Naive thymus-derived CD4-positive, alpha-beta T cell (primary cell): ENCODE measurements at places on chromosomes 11 and 22. TPM values are rescaled to one million over a fixed set of nuclear protein-coding genes. Genes with fewer than 3 reads are reported as not detected.
A peak's percentile ranks its signal among the peaks of the same experiment; 100 is the strongest.

Gene HEPN1
- not detected for polyA plus RNA-seq

Gene TRIM3
- 1.6 TPM for polyA plus RNA-seq

DNA sequence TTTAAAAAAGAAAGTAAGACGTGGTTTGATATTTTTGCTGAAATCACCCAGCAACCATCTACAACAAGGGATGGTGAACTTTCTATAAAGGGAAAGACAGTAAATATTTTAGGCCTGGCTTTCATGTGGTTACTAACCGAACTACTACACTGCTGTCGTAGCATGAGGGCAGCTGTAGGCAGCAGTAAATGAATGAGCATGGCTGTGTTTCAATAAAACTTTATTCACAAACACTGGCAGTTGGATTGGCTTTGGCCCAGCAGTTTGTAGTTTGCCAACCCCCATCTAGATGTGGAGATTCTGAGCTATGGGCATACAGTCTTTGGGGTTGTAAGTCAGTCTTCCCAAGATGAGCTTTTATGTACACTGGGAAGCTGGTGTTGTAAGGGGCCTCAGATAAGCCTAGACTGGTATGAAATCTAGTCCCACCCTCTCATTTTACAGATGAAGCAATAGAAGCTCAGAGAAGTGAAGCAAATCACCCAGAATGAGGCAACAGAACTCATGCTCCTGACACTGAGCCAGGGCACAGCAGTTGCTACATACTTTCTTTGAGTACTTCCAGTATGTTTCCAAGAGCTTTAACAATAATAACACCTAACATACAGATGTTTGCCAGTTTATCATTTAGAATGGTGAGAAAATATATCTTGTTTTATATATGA, 204.4 kb downstream of the ADAMTS15 start:
- H3K27me3 ChIP-seq = no peaks in the 10 kb centered on the region
- DNase-seq = no peak
- H3K36me3 ChIP-seq = no peaks in the 10 kb centered on the region
- H3K27ac ChIP-seq = no peak overlapping the region
- no peak overlapping the region for H3K4me3 ChIP-seq

Gene DSCAML1
- polyA plus RNA-seq = not detected

- H3K4me3 ChIP-seq = no peak overlapping the region
- H3K27ac ChIP-seq = no peak overlapping the region
- H3K4me1 ChIP-seq = no peaks in the 10 kb centered on the region
Measured at GRCh38 chr11:7281079-7281478, 29.4 kb downstream of the SYT9 start.

Gene CTNND1
- polyA plus RNA-seq = 0.80 TPM

Gene MIOX
- not detected for polyA plus RNA-seq

Gene MMP27
- not detected for polyA plus RNA-seq

DNA sequence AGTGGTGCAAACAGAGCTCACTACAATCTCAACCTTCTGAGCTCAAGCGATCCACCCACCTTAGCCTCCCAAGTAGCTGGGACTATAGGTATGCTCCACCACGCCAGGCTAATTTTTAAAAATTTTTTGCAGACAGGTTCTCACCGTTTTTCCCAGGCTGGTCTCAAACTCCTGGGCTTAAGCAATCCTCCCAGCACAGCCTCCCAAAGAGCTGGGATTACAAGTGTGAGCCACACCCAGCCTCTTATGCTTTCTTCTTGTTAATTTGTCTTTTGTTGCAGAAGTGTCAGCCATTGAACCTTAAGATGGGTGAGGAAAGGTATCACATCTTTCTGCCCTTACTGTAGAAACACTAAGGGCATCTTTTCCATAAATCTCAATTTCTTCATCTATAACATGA, 34.9 kb downstream of the DENND5A start:
- H3K36me3 ChIP-seq = no peaks in the 10 kb centered on the region
- no peak for DNase-seq
- no peak overlapping the region for H3K4me3 ChIP-seq
- no peak overlapping the region for H3K27ac ChIP-seq
- H3K27me3 ChIP-seq = no peaks in the 10 kb centered on the region
- H3K4me1 ChIP-seq = no peaks in the 10 kb centered on the region

DNA sequence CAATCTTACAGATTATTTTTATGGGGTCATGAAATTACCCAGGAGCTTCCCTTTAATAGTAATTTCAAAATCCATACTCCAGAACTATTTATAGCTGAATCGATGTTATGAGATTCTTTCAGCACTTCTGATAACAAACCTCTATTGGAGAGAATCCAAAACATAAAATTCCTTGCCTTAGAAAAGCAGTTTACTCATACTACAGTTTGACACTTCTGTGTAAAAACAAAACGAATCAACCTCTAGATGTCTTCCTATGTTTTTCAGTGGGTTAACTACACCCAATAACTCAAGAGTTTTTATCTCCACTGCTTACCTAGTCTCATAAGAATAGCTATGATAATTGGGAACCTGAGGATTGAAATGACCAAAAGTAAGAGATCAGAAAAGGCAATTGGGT, 35.6 kb downstream of the KIF18A start:
- no peaks in the 10 kb centered on the region for H3K4me1 ChIP-seq
- no peaks in the 10 kb centered on the region for H3K36me3 ChIP-seq
- no peak for DNase-seq
- H3K4me3 ChIP-seq = no peak overlapping the region

Gene TSSK2
- polyA plus RNA-seq = not detected

GRCh38 chr11:113974741-113975470, at the start of gene HTR3A:
HTR3A (plus strand) TSS chr11:113975108; CDS start chr11:113975326, 218 bp downstream.
- DNase-seq = no peak
- H3K4me1 ChIP-seq = no peaks in the 10 kb centered on the region
- H3K36me3 ChIP-seq = no peaks in the 10 kb centered on the region
- H3K27me3 ChIP-seq = no peaks in the 10 kb centered on the region
- H3K4me3 ChIP-seq = no peak within 1 kb of the TSS

DNA sequence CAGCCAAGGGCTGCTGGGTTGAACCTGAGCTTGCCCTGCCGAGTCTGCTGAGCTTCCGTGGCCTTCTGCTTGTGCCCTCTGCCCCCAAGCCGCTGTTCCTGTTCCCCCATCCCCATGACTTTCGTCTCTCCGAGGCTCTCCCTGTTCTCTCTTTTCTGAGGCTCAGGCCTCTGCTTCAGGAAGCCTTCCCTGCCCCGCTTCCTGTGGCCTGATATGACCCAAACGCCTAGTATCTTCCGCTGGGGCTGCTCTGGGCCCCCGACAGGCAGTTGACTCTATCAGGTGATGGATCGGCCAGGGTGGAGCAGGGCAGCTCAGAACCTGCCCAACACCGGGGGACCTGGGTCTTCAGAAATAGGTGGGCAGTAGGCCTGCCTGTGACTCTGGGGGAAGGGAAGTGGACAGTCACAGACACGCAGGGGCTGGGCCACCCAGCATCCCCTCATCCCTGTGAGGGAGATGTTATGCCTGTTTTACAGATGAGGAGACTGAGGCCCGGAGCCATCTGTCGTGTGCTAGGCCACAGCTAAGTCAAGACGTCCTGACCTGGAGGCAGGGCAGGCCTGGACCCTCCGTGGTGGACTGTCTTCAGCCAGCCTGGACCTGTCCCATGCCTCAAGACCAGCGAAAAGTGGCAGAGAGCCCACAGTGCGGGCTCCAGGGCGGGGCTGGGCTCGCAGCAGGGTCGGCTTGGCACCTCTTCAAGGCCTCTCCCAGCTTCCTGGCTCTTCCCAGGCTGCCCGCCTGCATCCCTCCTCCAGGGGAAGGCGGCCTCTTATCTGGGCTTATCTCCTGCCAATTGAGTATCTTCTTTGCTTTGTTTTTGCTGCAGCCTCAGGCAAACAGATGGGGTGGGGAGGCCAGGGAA, 16.2 kb downstream of the BAD start:
- peaks cover 10% of the 10 kb centered on the region for H3K4me1 ChIP-seq
- peak overlapping the region; percentile 95 for H3K27ac ChIP-seq
- no peak for DNase-seq
- no peaks in the 10 kb centered on the region for H3K27me3 ChIP-seq

Gene SLC17A6
- not detected for polyA plus RNA-seq

DNA sequence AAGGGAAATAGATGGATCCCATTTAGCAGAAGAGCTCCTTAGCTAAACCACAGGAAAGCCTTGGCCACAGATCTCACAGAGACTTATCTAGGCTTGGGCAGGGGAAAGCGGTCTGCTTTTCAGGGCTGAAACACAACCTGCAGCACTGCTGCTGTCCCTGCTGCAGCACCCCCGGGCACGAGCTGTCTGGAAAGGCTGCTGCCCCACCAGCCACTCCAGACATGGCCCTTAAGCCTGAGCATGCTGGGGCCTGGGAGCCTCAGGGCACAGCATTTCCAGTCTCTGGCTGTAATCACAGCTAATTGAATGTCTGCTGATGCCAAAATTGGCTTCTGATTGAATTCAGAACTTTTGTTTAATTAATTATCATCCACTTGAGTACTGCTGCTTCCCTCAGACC, 115.0 kb downstream of the TMPRSS5 start:
- no peak overlapping the region for H3K4me3 ChIP-seq
- no peaks in the 10 kb centered on the region for H3K27me3 ChIP-seq
- no peaks in the 10 kb centered on the region for H3K4me1 ChIP-seq
- no peaks in the 10 kb centered on the region for H3K36me3 ChIP-seq

- H3K36me3 ChIP-seq = no peaks in the 10 kb centered on the region
- no peaks in the 10 kb centered on the region for H3K27me3 ChIP-seq
- H3K4me3 ChIP-seq = no peak overlapping the region
- H3K27ac ChIP-seq = no peak overlapping the region
Measured at GRCh38 chr11:47124675-47125074, 52.0 kb downstream of the ARFGAP2 start.

- H3K36me3 ChIP-seq = no peaks in the 10 kb centered on the region
- no peak for DNase-seq
- H3K27ac ChIP-seq = no peak overlapping the region
- no peak overlapping the region for H3K4me3 ChIP-seq
- no peaks in the 10 kb centered on the region for H3K4me1 ChIP-seq
Measured at GRCh38 chr11:115202074-115202473, 302.1 kb downstream of the CADM1 start.

Gene KRTAP5-7
- polyA plus RNA-seq = not detected

- H3K4me3 ChIP-seq = no peak overlapping the region
- H3K4me1 ChIP-seq = no peaks in the 10 kb centered on the region
- no peak overlapping the region for H3K27ac ChIP-seq
- H3K36me3 ChIP-seq = no peaks in the 10 kb centered on the region
- H3K27me3 ChIP-seq = no peaks in the 10 kb centered on the region
Measured at GRCh38 chr22:17913801-17914347, 110.5 kb downstream of the MICAL3 start.

- H3K27ac ChIP-seq = no peak overlapping the region
- no peak overlapping the region for H3K4me3 ChIP-seq
- H3K4me1 ChIP-seq = no peaks in the 10 kb centered on the region
- no peaks in the 10 kb centered on the region for H3K36me3 ChIP-seq
Measured at GRCh38 chr22:43889201-43889859, 2.5 kb downstream of the PNPLA5 start.

GRCh38 chr11:70046089-70046488, 32.0 kb upstream of the ANO1 start:
- no peak for DNase-seq
- no peak overlapping the region for H3K4me3 ChIP-seq
- no peaks in the 10 kb centered on the region for H3K4me1 ChIP-seq
- no peaks in the 10 kb centered on the region for H3K27me3 ChIP-seq

GRCh38 chr11:41281131-41281742, 178.2 kb downstream of the LRRC4C start:
- no peak for DNase-seq
- H3K36me3 ChIP-seq = no peaks in the 10 kb centered on the region
- no peaks in the 10 kb centered on the region for H3K4me1 ChIP-seq
- H3K27me3 ChIP-seq = no peaks in the 10 kb centered on the region

GRCh38 chr11:128757235-128757711, 63.4 kb downstream of the FLI1 start:
- no peak overlapping the region for H3K4me3 ChIP-seq
- H3K4me1 ChIP-seq = peaks cover 49% of the 10 kb centered on the region
- H3K27me3 ChIP-seq = no peaks in the 10 kb centered on the region
- DNase-seq = peak; percentile 66
- H3K27ac ChIP-seq = no peak overlapping the region

Gene C11orf54
- polyA plus RNA-seq = 22.2 TPM

GRCh38 chr11:129148487-129148886, 43.6 kb downstream of the ARHGAP32 start:
- no peaks in the 10 kb centered on the region for H3K27me3 ChIP-seq
- no peaks in the 10 kb centered on the region for H3K36me3 ChIP-seq
- no peak for DNase-seq

DNA sequence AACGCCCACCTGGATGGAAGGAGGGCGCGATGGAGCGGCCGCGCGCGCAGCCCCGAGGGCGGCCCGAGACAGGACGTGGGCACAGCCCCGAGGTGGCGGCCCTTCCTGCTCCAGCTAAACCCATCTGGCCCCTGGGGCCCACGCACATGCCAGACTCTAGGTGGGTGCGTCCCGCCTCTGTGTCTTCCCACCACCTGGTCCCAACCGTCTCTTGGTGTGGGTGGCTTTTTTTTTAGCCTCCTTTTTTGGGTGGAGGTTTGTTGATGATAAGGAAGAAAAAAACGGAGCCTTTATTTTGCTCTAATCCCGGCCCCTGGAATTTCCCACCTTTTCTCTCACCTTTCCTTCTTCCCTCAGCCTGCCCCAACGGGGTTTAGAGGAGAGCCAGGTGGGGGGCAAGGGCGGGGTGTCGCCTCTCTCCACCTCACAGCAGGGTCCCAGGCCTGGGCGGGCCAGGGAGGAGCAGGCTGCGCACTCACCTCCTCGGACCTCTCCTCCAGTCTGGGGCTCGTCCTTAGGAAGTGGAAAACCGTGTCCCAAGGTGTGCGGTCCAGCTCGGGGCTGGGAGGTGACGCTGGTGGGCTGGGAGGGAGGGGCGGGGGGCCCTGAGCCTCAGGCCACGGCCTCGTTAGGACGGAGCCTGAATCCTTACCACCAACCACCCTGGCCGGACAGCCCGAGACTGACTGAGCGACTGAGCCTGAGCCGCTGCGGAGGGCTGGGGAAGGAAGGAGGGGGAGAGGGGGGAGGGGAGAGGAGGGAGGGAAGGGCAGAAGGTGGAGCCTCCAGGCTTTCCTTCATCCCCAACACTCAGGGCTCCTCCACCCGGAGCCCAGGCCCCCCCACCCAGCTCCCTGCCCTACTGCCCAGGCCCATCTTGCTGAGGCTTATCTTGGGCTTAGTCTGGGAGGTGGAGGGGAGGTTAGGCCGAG, at the start of gene SOX10:
Gene SOX10 (minus strand): TSS at position 696 of the 932 bp plus-strand sequence. CDS start 771 bp downstream, outside the sequence.
- no peak within 1 kb of the TSS for H3K27ac ChIP-seq
- H3K4me1 ChIP-seq = no peaks in the 10 kb centered on the region
- DNase-seq = no peak
- no peaks in the 10 kb centered on the region for H3K36me3 ChIP-seq

GRCh38 chr11:64872790-64873488, 5.5 kb downstream of the EHD1 start:
- H3K4me1 ChIP-seq = peaks cover 74% of the 10 kb centered on the region
- no peaks in the 10 kb centered on the region for H3K27me3 ChIP-seq
- DNase-seq = no peak
- H3K4me3 ChIP-seq = peak overlapping the region; percentile 24
- H3K27ac ChIP-seq = peak overlapping the region; percentile 57

GRCh38 chr11:129996113-129996870, 6.3 kb downstream of the PRDM10 start:
- no peak for DNase-seq
- no peaks in the 10 kb centered on the region for H3K27me3 ChIP-seq
- H3K27ac ChIP-seq = no peak overlapping the region
- no peaks in the 10 kb centered on the region for H3K36me3 ChIP-seq

Gene OR10A2
- not detected for polyA plus RNA-seq
